ENCODE measurements at places on chromosomes 16 and 17.

GRCh38 chr16:75065149-75065505, 51.5 kb downstream of the LDHD start:
- DNase-seq: peak; percentile 6

GRCh38 chr17:19346351-19347255, 15.9 kb downstream of the B9D1 start:
- DNase-seq: no peak

DNA sequence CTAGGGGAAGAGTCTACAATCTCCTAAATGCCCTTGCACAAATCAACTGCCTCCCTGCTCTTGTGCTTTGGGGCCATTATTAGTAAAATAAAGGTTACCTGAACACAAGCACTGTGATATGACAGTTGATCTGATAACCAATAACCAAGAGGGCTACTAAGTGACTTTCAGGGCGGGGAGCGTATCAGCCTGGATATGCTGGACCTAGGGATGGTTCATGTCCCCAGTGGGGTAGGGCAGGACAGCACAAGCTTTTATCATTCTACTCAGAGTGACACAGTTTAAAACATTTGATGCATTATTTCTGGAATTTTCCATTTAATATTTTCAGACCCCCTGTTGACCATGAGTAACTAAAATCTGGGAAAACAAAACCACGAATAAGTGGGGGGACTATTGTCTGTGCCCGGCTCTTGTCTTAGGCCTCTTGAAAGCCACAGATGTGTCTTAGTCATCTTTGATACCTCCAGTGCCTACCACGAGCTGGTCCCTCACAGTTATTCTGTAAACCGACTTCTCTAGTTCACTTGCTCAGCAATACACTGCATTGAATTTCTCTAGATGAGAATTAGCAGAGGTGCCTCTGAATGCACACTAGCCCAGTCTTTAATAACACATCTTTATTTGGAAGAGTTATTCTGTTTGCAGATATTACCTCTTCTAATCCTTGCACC, 94.6 kb upstream of the DHX40 start:
- DNase-seq: no peak

- DNase-seq: no peak
These were observed 9.4 kb downstream of the ELAC2 start for GRCh38 chr17:13008461-13008860.

- no peak for DNase-seq
These were observed 20.4 kb downstream of the CEP295NL start for GRCh38 chr17:78882540-78883088.

GRCh38 chr17:49260011-49260816, 29.6 kb upstream of the PHOSPHO1 start:
- peak; percentile 11 for DNase-seq

Measured in activated naive CD4-positive, alpha-beta T cell (primary cell).